ENCODE measurements at places on chromosomes 1 and 21.

GRCh38 chr1:168442931-168443330, 100.9 kb downstream of the XCL2 start:
- no peak for DNase-seq

DNA sequence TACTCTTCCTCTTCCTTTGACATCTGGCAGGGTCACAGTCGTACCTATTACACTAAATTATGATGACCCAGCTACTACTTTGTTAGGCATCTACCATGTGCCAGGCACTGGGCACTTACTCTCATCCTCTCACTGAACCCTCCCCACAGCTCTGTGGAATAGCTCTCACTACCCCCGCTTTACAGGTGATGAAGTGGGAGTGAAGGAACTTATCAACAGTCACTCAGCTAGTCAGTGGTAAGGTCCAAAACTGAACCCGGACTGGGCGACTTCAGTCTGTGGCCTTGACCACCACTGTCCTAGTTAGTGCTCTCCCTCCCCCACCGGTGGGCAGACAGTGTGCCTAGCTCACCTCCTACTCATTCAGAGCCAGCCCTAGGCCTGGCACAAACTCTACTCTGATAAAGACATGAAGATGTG, 12.3 kb downstream of the ADGRB2 start:
- DNase-seq: no peak

DNA sequence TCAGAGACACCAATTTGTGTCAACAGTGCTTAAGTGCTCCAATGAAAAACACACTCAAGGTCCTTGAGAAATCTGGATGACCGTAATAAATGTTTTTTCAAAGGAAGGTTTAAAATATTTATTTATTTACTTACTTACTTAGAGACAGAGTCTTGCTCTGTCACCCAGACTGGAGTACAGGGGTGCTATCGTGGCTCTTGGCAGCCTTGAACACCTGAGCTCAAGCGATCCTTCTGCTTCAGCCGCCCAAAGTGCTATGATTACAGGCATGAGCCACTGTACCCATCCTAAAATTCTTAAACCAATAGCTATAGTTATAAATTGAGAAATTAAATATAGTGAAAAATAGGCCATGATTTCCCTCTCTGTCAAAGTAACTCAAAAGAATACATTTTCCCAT, 17.3 kb upstream of the ERICH3 start:
- DNase-seq: no peak

DNA sequence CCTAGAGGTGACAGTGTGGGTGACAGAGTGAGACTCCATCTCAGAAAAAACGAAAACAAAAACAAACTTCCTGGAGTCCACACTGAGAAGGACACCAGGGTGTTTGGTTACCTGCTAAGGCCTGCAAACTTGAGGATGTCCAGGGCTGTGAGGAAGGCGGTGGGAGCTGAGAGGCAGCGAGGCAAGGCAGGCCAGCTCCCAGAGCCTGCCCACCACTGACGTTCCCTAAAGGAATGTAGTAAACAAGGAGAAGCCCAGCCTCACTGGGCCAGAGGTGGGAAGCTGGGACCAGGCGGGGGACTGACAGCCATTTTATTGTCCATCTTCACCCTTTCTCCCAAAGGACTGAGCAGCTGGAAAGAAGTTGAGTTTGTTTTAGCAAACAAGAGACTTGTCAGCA, 24.1 kb downstream of the SHISA4 start:
- no peak for DNase-seq

GRCh38 chr1:115377411-115377810, 39.4 kb upstream of the NGF start:
- DNase-seq: no peak

DNA sequence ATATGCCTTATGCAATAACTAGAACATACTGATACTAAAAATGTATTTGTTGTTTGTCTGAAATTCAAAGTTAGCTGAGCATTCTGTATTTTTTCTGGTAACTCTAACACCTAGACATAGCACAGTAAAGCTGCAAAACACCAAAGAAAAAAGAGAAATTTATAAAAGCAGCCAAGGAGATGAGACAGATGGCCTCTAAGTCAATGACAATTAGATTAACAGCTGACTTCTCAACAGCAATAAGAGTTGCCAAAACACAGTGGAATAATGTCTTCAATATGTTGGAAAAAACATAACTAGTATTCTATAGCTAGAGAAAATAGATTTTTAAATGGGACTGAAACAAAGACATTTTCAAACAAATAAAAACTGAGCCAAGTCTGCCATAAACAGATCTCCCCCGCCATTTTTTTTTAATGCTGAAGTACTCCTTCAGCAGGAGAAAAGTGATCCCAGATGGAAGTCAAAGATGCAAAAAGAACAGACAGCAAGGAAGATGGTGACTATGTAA, 81.3 kb downstream of the SYF2 start:
- no peak for DNase-seq

GRCh38 chr1:187037973-187038553, 209.3 kb downstream of the PLA2G4A start:
- DNase-seq: no peak

GRCh38 chr1:58249737-58250586, 296.6 kb downstream of the OMA1 start:
- no peak for DNase-seq

GRCh38 chr1:8818325-8818775, 910 bp upstream of the RERE start:
- no peak for DNase-seq

DNA sequence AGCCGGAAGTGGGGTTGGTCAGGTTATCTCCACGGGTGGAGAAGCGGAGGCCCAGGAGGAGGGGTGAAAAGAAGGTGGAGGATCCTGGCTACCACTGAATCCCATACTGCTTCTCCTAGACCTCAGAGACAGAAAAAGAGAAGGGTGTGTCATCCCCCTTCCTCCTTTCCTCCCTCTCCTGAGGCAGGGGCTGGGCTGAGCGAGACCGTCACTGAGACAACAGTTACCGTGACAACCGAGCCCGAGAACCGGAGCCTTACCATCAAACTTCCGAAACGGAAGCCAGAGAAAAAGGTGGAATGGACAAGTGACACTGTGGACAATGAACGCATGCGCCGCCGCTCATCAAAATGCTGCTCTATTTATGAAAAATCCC, 42.1 kb upstream of the NBPF3 start:
- no peak for DNase-seq

- no peak for DNase-seq
These were observed 343.9 kb upstream of the AJAP1 start for GRCh38 chr1:4310396-4310923.

- DNase-seq: no peak
These were observed 64.0 kb downstream of the PRDM2 start for GRCh38 chr1:13763991-13764390.

DNA sequence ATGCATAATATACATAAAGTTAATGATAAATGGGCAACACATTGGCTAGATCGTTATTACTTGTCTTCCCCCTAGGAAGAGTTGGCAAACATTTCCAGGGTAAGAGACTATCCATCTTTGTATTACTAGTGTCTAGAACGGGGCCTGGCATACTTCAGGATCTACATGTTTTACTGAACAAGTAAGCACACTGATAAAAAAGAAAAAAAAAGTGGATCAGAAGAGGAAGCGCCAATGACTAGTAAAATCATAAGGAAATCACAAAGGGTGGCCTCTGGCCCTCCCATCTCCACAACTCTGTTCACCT, 482 bp downstream of the TM2D1 start:
- no peak for DNase-seq

GRCh38 chr1:3290915-3291314, 163.6 kb upstream of the ARHGEF16 start:
- no peak for DNase-seq
